Spinal cord (tissue), 10 donors: ENCODE measurements at places on chromosomes 3 and 15.

DNA sequence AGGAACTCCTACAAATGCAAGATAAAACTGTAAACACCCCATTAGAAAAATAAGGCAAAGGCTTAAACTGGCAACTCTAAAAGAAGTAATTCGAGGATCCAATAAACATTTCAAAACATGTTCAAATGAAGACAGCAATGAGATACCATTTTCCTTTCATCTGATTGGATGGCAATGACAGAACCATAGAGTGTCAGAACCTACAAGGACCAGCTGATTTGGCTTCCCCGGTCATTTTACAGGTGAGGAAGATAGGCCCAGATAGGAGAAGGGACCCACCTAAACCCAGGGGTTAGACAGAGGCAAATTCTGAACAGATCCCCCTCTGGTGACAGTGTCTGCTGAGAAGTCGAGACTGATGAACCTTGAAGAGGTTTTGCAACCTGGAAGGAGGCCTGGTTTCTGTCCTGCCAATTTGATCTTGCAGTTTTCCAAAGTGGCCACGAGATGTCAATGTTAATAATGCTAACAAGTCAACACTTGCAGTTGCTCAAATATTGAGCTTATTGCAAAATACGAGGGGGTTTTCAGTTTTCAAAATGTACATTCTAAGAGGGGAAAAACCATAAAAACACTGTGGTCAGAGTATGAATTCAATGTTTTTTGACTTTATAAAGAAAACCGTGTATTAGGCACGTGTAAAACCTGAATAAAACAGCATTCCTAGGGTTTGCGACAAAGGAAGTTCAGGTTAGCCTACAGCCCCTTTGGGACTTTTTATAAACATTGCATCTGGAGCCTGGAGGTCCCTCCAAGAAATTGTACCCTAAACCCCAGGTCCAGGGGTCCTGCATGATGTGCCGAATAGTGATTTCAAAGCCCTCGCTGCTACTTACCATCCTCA, 21.5 kb downstream of the CFAP161 start:
- H3K27ac ChIP-seq, result no peak overlapping the region
- H3K4me1 ChIP-seq, result peaks cover 5% of the 10 kb centered on the region
- H3K4me3 ChIP-seq, result no peak overlapping the region
- DNase-seq, result peak; percentile 71
- no peaks in the 10 kb centered on the region for H3K36me3 ChIP-seq

DNA sequence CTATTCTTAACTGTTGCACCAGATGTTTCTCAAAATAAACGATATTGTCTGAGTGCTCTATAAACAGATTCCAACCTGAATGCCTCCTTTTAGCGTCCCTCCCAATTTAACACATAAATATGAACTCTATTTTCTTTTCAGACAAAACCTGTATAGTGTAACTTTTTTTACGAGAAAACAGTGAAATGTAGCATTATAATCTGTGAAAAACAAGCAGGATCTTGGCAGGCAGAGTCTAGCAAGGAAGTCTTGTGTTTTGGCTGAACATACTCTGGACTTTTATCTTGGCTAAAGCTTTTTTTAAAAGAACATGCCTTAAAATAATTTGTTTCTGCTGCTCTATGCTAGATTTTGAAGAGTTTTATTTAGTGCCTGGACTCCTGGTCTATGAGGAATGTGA, 150.5 kb downstream of the ROBO2 start:
- H3K27ac ChIP-seq, result no peak overlapping the region
- no peak overlapping the region for H3K4me3 ChIP-seq
- H3K27me3 ChIP-seq, result no peaks in the 10 kb centered on the region

DNA sequence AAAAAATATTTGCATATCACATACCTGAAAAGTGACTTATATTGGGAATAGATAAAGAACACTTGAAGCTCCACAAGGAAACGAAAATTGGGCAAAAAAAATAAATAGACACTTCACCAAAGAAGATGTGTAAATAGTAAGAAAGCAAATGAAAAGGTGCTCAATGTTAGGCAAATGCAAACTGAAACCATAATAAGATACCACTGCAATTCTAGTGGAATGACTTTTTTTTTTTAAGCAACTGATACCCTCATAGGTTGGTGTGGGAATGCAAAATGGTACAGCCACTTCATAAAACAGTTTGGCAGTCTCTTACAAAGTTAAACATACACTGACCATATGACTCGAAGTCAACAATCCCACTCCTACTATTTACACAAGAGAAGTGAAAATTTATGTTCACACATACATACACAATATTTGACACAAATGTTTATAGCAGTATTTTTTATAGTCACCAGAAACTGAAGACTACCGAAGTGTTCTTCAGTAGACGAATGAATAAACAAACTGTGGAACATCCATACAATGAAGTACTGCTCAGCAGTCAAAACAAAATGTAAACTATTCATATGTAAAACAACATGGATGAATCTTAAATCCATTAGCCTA, 176.3 kb downstream of the ZMAT3 start:
- H3K4me1 ChIP-seq, result no peaks in the 10 kb centered on the region
- H3K27me3 ChIP-seq, result no peaks in the 10 kb centered on the region
- no peak overlapping the region for H3K4me3 ChIP-seq
- no peaks in the 10 kb centered on the region for H3K36me3 ChIP-seq
- no peak overlapping the region for H3K27ac ChIP-seq
- no peak for DNase-seq

DNA sequence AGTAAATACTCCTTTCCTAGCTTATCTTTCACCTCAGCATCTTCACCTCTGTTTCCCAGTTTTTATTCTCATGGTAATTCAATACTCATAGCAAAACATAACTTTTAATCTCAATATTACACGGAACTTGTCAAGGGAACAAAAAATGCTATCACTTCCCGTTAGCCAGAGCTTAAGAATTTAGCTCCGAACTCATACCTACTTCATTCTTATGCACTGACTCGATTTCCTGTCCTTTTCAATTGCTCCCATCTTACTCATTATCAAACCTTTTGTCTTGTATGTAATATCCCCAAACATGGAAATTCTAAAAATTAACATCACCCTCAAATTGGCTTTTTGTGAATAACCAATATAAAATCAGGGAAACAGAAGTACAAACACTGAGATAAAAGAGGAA, 28.2 kb downstream of the MYEF2 start:
- no peak overlapping the region for H3K4me3 ChIP-seq
- H3K27me3 ChIP-seq, result no peaks in the 10 kb centered on the region
- DNase-seq, result no peak

DNA sequence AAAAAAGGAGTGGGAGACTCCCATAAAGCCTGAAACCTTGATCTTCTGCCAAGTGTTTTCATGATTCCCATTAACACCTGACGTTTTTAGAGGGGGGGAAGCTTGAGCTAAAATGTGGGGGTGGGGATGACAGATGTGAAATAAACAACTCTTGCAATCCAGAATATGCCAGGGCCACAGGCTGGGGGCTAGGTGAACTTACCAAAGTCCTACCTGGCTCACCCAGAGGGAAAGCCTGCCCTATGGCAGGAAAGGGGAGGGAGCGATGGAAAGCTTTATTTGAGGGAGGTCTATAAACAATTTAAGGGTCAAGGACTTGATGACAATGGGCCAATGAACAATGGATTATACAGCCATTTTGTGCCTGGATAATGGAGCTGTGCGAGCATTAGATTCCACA, 108.3 kb downstream of the LRIG1 start:
- no peak overlapping the region for H3K27ac ChIP-seq
- H3K27me3 ChIP-seq, result no peaks in the 10 kb centered on the region
- DNase-seq, result no peak
- peaks cover 27% of the 10 kb centered on the region for H3K4me1 ChIP-seq

- H3K4me3 ChIP-seq, result no peak overlapping the region
- no peaks in the 10 kb centered on the region for H3K27me3 ChIP-seq
- DNase-seq, result no peak
- H3K36me3 ChIP-seq, result no peaks in the 10 kb centered on the region
- peaks cover 25% of the 10 kb centered on the region for H3K4me1 ChIP-seq
These were observed 57.0 kb downstream of the SRGAP3 start for GRCh38 chr3:9192248-9193025.

GRCh38 chr3:22399566-22399965, 648.6 kb upstream of the ZNF385D start:
- no peaks in the 10 kb centered on the region for H3K27me3 ChIP-seq
- H3K4me1 ChIP-seq, result no peaks in the 10 kb centered on the region
- H3K4me3 ChIP-seq, result no peak overlapping the region
- no peaks in the 10 kb centered on the region for H3K36me3 ChIP-seq

GRCh38 chr3:17932136-17932771, 189.8 kb upstream of the TBC1D5 start:
- H3K4me1 ChIP-seq, result no peaks in the 10 kb centered on the region
- no peak overlapping the region for H3K4me3 ChIP-seq
- no peaks in the 10 kb centered on the region for H3K27me3 ChIP-seq
- DNase-seq, result no peak

- H3K4me1 ChIP-seq, result no peaks in the 10 kb centered on the region
- H3K27me3 ChIP-seq, result no peaks in the 10 kb centered on the region
- H3K27ac ChIP-seq, result no peak overlapping the region
- no peak for DNase-seq
- H3K36me3 ChIP-seq, result no peaks in the 10 kb centered on the region
- H3K4me3 ChIP-seq, result no peak overlapping the region
These were observed 20.3 kb upstream of the SIAH2 start for GRCh38 chr3:150783316-150783715.

GRCh38 chr3:70992562-70993204, 590.8 kb downstream of the FOXP1 start:
- H3K36me3 ChIP-seq, result peaks cover 3% of the 10 kb centered on the region
- H3K4me3 ChIP-seq, result no peak overlapping the region
- H3K4me1 ChIP-seq, result no peaks in the 10 kb centered on the region
- H3K27ac ChIP-seq, result no peak overlapping the region

- no peak overlapping the region for H3K4me3 ChIP-seq
- no peaks in the 10 kb centered on the region for H3K27me3 ChIP-seq
- no peak overlapping the region for H3K27ac ChIP-seq
- H3K4me1 ChIP-seq, result peaks cover 18% of the 10 kb centered on the region
- no peak for DNase-seq
- peaks cover 3% of the 10 kb centered on the region for H3K36me3 ChIP-seq
These were observed 26.3 kb downstream of the NGRN start for GRCh38 chr15:90291679-90292356.

GRCh38 chr3:177789500-177789899, 592.2 kb upstream of the TBL1XR1 start:
- no peaks in the 10 kb centered on the region for H3K36me3 ChIP-seq
- no peaks in the 10 kb centered on the region for H3K4me1 ChIP-seq
- no peak for DNase-seq
- H3K27ac ChIP-seq, result no peak overlapping the region

DNA sequence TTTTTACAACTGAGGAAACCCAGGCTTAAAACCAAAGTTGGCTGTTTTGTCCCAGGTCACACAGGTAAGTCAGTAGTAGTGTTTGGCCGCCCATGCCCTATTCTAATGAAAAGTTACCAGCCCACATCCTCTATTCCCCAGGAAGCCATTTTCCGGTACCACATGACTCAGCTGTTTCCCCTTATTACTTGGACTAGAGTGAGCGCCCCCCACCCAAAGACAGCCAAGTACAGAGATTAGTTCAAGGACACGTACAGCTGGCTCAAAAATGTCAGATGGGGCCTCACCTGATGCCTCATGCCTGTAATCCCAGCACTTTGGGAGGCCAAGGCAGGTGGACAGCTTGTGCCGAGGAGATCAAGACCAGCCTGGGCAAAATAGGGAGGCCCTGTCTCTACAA, 8.5 kb upstream of the KLHL6 start:
- DNase-seq, result no peak
- H3K27ac ChIP-seq, result no peak overlapping the region
- H3K27me3 ChIP-seq, result no peaks in the 10 kb centered on the region
- H3K4me1 ChIP-seq, result no peaks in the 10 kb centered on the region
- H3K36me3 ChIP-seq, result no peaks in the 10 kb centered on the region

DNA sequence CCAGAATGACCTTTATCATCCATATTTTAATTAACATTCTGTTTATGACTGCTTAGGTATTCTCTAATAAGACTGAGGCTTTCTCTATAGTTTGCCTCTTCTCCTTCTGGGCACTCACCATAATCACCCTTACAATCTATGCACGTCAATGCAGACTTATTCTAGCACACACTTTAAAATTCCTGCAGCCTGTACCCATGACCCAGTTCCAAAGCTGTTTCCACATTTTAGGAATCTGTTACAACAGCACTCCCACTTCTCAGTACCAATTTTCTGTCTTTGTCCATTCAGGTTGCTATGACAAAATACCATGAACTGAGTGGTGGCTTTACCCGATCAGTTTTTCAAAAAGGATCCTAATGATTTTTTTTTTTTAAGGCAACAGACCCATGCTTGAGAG, 103.5 kb downstream of the SOX14 start:
- no peak overlapping the region for H3K4me3 ChIP-seq
- no peak for DNase-seq
- no peaks in the 10 kb centered on the region for H3K4me1 ChIP-seq

DNA sequence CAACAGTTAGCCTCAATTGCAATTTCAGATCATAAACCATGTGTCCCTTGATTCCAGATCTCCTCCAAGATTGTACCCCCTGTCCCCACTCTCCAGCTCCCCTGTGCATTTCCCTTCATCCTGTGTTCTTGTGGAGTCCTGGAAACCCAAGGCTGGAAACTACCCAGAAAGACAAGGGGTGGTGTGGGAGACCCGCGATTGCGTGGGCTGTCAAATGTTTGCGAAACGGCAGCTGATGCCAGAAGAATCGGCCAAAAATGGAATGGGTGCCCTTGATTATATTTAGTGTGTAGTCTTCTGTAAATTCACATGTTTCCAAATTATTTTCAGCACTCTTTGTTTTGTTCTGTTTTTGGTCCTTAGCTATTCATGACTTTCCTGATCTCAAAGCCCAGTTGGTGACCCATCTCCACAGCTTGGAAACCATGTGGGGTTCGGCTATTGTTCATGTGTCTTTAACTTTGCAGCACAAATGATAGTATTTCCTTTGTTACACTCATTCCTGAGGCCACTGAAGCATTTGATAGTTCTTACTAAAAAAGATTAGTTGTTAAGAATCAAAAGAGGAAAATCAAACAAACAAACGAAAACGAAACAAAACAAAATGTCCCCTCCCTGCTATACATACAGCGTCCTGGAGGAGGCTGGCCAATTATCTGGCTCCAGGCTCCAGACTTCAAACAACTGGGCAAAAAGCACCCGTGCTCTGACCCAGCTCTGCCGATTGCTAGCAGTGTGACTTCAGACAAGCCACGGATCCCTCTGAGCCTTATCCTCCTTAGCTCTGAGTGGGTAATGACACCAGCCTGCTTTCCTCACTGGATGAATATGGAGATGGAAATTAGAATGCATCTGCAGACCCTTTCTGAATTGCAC, 120.9 kb downstream of the CACNA2D3 start:
- no peaks in the 10 kb centered on the region for H3K36me3 ChIP-seq
- H3K27ac ChIP-seq, result no peak overlapping the region
- DNase-seq, result no peak
- H3K4me1 ChIP-seq, result no peaks in the 10 kb centered on the region
- H3K27me3 ChIP-seq, result no peaks in the 10 kb centered on the region

GRCh38 chr15:50840520-50840919, 68.0 kb upstream of the AP4E1 start:
- H3K36me3 ChIP-seq, result no peaks in the 10 kb centered on the region
- H3K27me3 ChIP-seq, result no peaks in the 10 kb centered on the region
- DNase-seq, result no peak
- H3K27ac ChIP-seq, result no peak overlapping the region
- H3K4me1 ChIP-seq, result no peaks in the 10 kb centered on the region

DNA sequence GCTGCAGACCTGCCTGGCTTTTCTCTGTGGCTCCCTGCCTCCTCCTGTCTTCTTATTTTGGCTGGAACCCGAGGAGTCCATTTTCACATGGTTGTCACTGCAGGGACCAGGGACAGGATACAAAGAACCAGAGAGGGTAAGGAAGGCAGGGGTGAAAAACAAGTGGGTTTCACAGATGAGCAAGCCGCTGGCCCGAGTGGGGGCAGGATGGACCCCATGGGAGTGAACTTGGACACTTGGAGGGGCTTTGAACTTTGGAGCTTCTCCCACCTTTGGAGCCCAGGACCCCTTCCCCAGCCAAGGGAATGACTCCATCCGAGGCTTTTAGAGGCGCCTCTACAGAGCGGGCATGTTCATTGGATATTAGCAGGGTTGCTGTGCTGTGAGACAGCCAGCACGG, 26.9 kb upstream of the ADCY5 start:
- no peak for DNase-seq
- H3K4me1 ChIP-seq, result peaks cover 3% of the 10 kb centered on the region
- no peak overlapping the region for H3K4me3 ChIP-seq
